ENCODE measurements at places on chromosomes 6 and 20. TPM values are rescaled to one million over a fixed set of nuclear protein-coding genes. Genes with fewer than 3 reads are reported as not detected.

GRCh38 chr20:60804240-60804917, 447.7 kb upstream of the CDH4 start:
- DNase-seq = no peak

- DNase-seq = no peak
Measured at GRCh38 chr6:90537027-90537426, 49.8 kb downstream of the MAP3K7 start.

Gene MUCL3
- not detected for total RNA-seq

DNA sequence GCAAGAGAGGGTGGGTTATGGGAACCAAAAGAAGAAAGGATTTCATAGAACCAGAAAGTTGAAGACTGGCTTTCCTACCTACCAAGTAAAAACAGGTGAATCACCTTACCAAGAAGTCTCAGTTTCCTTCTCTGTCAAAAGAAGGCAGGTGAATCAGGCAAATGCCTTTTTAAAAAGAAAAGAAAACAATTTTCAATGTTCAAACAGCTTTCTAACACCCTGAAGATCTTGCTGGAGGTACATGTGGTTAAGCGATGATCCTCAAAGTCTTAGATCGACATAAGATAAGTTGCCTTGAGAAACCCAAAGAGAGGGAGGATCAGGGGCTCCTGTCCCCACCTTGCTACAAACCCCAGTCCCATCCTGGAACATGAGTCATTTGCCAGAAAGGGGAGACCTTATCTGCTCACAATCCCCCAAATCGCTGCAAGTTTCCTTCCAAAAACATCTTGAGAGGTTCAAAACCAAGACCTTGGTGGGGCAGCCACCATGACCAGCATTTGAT, 71.6 kb downstream of the NFATC2 start:
- DNase-seq = no peak

GRCh38 chr20:34091637-34092200, 20.3 kb downstream of the EIF2S2 start:
- DNase-seq = no peak

Gene DNPH1
- 32.5 TPM for total RNA-seq

GRCh38 chr20:50379049-50379990, 130.9 kb upstream of the PTPN1 start:
- DNase-seq = no peak
